IgD-negative memory B cell (primary cell): ENCODE measurements at places on chromosomes 3 and 15. TPM values are rescaled to one million over a fixed set of nuclear protein-coding genes. Genes with fewer than 3 reads are reported as not detected.

Gene HRG
- not detected for polyA plus RNA-seq

Gene IREB2
- polyA plus RNA-seq = 12.7 TPM

Gene SSR3
- polyA plus RNA-seq = 115 TPM

Gene ZCWPW2
- 0.19 TPM for polyA plus RNA-seq

Gene GOLGA6L7
- not detected for polyA plus RNA-seq

Gene GPR27
- 0.11 TPM for polyA plus RNA-seq

Gene ACTRT3
- polyA plus RNA-seq = 0.20 TPM

Gene DISP2
- polyA plus RNA-seq = 0.19 TPM

Gene CCR3
- polyA plus RNA-seq = 0.15 TPM

Gene B3GALNT1
- 1.1 TPM for polyA plus RNA-seq

Gene MME
- 5.1 TPM for polyA plus RNA-seq

Gene RASGRP1
- 32.6 TPM for polyA plus RNA-seq

Gene SLC24A5
- polyA plus RNA-seq = not detected

Gene RPL22L1
- polyA plus RNA-seq = 86.6 TPM
